ENCODE measurements at places on chromosomes 6 and 20.

DNA sequence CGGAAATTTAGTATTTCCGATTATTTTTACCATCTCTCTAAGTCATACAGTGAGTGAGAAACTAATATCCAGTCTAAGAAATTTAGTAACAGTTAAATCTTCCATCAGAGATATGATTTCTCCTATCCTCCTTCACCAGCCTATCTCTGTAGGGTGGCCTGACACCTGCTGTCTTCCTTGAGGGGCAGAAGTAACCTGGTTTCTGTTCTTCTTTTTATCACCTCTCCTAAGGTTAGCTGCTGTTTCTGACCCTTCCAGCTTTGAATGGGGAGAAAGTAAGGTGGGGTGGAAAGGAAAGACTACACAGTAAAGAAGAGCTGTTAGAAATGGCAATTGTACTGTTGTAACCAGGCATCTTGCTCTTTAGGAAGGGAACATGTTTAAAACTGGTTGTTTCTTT lies 447.7 kb downstream of the PHF3 start:
- DNase-seq, result no peak

GRCh38 chr20:46955601-46956556 lies 61.2 kb downstream of the EYA2 start:
- DNase-seq, result no peak

- DNase-seq, result no peak
These were observed 72.4 kb downstream of the SYTL3 start for GRCh38 chr6:158722176-158722729.

DNA sequence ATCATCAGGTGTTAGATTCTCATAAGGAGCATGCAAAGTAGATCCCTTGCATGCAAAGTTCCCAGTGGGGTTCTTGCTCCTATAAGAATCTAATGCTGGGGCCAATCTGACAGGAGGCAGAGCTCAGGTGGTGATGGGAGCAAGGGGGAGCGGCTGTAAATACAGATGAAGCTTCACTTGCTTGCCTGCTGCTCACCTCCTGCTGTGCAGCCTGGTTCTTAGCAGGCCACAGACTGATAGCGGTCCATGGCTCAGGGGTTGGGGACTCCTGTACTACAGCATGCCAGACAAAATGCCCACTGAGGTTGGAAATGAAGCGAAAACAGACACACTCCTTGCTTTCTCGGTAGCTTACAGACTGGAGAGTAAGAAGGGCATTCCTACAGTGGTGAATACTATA lies 386.8 kb downstream of the PLCB1 start:
- no peak for DNase-seq

GRCh38 chr6:69593706-69594105 lies 203.1 kb downstream of the LMBRD1 start:
- DNase-seq, result no peak

- no peak for DNase-seq
These were observed 90.2 kb downstream of the TXNDC5 start for GRCh38 chr6:7820288-7820835.

DNA sequence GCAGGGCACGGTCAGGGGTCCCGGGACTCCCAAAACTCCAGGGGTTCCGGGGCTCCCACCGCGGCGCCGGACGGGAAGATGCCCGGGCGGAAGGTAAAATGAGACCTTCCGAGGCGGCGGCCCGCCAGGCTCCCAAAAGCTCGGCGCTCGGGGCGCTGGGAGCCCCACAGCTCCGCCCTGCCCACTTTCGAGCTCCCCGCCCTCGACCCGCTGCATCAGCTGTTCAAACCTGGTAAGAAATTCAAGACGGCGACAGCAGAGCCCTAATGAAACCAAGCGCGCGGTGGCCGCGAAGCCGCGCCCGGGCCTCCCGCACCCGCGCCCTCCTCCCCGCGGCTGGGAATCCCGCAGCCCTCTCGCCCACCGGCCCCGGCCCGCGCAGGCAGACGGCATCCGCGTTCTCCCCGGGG lies 369 bp downstream of the SLC4A11 start:
- peak; percentile 36 for DNase-seq

GRCh38 chr6:108464418-108465097 lies 96.2 kb upstream of the FOXO3 start:
- DNase-seq, result no peak

DNA sequence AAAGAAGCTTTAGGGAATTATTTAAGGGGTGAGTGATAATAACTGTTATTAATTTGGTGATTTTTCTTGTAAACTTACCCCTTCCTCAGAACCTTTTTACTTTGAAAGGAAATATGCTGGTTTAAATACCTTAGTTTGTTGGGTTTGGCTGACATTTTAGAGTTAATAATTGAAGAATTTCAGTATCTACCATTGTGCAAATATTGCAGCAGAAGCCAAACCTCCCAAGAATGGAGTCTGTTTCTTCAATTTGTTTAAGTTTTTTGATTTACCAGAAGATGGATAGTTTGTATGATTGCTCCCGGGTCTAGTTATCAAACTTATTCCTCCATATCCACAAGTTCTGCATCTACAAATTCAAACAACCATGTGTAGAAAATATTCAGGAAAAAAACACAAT lies 77.1 kb downstream of the ATRN start:
- no peak for DNase-seq

Data from activated gamma-delta T cell treated with Interleukin-2 at 50 U/mL for 16 hours (primary cell).